ENCODE measurements at places on chromosomes 4 and X. TPM values are rescaled to one million over a fixed set of nuclear protein-coding genes. Genes with fewer than 3 reads are reported as not detected.

- DNase-seq, result no peak
Observed at GRCh38 chr4:72118017-72118416, 86.2 kb downstream of the NPFFR2 start.

The ANK2 gene
- 2.0 TPM for total RNA-seq

DNA sequence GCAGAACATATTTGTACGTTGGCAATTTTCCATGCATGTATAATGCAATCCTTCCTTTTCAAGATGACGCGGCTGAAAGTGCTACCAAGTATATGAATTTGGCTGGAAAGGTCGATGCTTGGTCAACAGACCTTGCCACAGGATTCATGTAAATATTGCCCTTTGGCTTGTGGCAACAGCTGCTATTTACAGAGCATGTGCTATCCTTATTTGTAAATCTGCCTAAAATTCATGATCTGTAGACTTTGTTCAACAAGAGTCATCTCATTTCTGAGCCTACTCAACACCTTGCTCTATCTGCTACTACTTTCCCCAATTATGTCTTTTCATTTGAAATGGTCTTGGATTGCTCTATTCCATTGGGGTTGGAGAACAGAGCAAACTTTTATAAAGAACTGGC is 1.9 kb upstream of the SMARCA1 start:
- DNase-seq, result no peak

The SLC10A4 gene
- total RNA-seq, result not detected

Measured in activated naive CD8-positive, alpha-beta T cell treated with anti-CD3 and anti-CD28 coated beads for 36 hours (primary cell).